ENCODE measurements at places on chromosomes 1 and 21. TPM values are rescaled to one million over a fixed set of nuclear protein-coding genes. Genes with fewer than 3 reads are reported as not detected.
A peak's percentile ranks its signal among the peaks of the same experiment; 100 is the strongest.

GRCh38 chr1:230087717-230088105 is 20.7 kb downstream of the GALNT2 start:
- no peaks in the 10 kb centered on the region for H3K36me3 ChIP-seq
- DNase-seq = no peak
- peaks cover 58% of the 10 kb centered on the region for H3K4me1 ChIP-seq
- no peaks in the 10 kb centered on the region for H3K27me3 ChIP-seq

DNA sequence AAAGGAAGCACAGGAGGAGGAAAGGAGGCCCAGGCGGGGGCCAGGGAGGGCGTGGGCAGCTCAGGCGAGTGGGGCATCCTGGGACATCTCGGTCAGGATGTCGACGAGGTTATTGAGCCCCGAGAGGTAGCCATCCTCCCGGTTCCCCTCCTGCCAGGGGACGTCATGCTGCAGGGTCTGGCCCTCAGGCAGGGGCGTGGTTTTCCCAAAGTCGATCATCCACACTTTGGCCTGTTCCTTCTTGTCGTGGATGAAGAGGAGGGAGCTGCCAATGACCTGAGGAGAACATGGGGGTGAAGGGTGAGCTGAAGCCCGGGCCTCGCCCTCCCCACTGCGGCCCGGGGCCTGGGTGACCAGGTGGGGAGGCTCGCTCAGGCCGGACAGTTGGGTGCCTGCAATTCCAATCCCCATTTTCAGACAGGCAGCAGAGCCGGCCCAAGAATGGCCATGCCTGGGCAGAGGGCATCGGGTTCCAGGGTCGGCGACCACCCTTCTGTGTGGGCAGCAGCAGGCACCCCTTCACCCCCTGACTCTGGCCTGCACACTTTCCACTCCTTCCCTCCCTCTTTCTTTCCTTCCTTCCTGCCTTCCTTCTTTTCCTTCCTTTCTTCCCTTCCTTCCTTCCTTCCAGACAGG is 86.2 kb downstream of the STUM start:
- H3K4me3 ChIP-seq = no peak overlapping the region
- no peak overlapping the region for H3K27ac ChIP-seq
- H3K4me1 ChIP-seq = peaks cover 4% of the 10 kb centered on the region
- no peaks in the 10 kb centered on the region for H3K27me3 ChIP-seq
- H3K36me3 ChIP-seq = peaks cover 17% of the 10 kb centered on the region

DNA sequence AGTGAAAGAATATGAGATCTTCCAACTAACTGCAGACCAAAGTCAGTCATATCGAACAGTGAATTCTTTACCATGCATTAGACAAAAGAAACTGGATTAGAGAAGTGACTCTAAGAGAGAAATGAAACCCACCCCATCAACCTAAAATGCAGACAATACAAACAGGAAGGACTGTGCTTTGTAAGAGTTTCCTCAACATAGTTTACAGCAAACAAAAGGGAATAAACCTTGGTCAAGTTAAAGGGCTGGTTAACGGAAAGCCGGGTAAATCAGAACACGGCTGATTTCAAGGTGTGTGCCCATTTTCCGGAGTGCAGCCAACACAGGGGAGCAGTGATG is 39.2 kb downstream of the SIPA1L2 start:
- H3K36me3 ChIP-seq = no peaks in the 10 kb centered on the region
- no peak for DNase-seq
- no peaks in the 10 kb centered on the region for H3K27me3 ChIP-seq
- H3K27ac ChIP-seq = no peak overlapping the region
- H3K4me1 ChIP-seq = no peaks in the 10 kb centered on the region

DNA sequence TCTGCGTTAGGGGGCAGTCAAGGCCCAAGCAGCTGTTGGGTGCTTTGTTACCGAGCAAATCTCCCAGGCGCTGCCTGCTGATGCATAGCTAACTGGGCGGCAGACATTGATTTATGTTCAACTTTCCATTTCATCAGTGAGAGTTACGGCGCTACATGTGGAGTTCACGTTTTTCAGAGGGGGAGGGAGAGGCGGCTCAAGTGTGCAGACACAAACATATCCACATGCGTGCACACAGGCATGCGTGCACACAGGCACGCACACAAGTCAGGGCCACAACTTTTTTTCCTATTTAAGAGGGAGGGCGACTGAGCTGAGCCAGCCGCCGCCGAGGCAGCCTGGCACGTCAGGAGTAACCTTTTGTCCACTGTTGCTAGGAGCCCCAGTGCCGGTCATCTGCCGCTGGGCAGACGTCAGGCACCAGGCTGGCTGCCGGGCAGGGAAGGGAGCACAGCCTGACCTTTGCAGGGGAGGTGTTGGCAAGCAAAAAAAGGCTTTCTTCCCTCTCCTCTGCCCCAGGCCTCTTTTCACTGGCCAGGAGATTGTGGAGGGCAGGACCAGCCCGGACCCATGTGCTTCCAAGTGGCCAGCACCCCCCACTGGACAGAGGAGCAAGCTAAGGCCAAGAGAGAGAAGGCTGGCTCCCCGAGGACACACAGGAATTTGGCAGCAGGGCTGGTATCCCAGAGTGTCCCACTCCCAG is 73.3 kb downstream of the MRPL37 start:
- peak overlapping the region; percentile 92 for H3K27ac ChIP-seq
- peak overlapping the region; percentile 48 for H3K4me3 ChIP-seq
- peak; percentile 92 for DNase-seq
- H3K4me1 ChIP-seq = peaks cover 40% of the 10 kb centered on the region

Gene TSPAN1
- not detected for total RNA-seq

Gene SPRR3
- total RNA-seq = not detected

Gene CDA
- total RNA-seq = not detected

Gene LHX8
- not detected for total RNA-seq

Gene TP73
- total RNA-seq = 14.9 TPM

Gene PM20D1
- not detected for total RNA-seq

Gene TLCD4
- total RNA-seq = 45.9 TPM
